ENCODE measurements at places on chromosomes 1 and 21.

GRCh38 chr1:54052431-54052933, 522 bp downstream of the TMEM59 start:
- DNase-seq: peak; percentile 79

DNA sequence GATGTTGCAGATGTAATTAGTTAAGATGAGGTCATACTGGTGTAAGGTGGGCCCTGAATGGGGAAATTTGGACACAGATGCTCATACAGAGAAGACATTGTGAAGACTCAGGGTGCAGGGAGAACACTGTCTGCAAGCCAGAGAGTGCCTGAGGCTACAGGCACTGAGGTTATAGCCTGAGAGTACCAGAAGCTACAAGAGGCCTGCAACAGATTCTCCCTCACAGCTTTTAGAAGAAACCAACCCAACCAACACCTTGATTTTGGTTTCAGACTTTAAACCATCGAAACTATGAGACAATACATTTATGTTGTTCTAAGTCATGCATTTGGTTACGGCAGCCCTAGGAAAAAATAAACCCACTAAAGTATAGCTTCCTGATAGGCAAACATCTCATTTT, 321.7 kb upstream of the USP25 start:
- no peak for DNase-seq

- DNase-seq: no peak
Observed at GRCh38 chr21:14560555-14560954, 14.4 kb upstream of the SAMSN1 start.

DNA sequence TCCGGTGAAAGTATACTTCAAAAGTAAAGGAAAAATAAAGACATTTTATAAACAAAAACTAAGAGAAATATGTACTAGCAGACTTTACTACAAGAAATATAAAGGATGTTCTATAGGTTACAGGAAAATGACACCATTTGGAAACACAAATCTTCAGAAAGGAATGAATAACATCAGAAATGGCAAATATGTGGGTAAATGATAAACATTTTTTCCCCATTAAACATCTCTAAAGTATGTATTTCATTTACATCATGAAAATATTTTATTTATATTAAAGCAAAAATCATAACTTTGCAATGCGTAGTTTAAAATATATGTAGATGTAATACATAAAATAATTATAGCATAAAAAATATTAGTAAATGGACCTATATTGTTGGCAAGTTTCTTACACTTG, 184.1 kb upstream of the ZNHIT6 start:
- peak; percentile 2 for DNase-seq

DNA sequence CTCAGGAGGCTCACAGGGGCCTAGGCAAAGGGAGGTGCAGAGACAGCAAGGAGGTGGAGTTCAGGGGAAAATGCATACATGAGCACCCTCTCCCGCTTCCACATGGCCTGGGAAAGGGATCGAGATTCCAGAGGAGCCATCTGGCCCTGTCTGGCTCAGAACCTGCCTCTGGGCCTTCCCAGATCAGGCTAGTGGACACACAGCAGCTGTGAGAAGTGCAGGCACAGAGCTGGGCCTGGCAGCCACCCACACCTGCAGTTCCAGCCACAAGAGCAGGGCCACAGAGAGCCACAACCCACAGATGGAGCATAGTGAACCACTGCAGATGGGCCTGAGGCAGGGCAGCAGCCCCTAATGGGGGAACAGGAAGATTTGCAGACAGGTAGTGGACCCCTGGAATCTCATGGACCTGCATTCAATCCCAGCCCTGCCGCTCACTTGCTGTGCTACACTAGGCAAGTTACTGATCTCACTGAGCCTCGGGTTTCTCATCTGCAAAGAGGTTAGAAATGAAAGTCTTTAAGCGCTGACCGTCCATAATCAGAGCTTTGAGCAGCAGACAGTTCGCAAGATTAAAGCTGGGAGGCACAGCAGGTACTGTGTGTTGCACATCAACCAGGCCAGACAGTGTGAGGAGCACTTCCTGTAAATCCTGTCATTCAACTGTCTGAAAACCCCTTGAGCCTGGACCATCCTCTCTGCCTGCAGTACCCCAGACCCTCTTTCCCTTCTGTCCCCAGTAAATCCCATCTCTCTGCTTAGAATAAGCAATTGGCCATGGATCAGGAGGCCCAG, 58.0 kb downstream of the MATN1 start:
- no peak for DNase-seq

DNA sequence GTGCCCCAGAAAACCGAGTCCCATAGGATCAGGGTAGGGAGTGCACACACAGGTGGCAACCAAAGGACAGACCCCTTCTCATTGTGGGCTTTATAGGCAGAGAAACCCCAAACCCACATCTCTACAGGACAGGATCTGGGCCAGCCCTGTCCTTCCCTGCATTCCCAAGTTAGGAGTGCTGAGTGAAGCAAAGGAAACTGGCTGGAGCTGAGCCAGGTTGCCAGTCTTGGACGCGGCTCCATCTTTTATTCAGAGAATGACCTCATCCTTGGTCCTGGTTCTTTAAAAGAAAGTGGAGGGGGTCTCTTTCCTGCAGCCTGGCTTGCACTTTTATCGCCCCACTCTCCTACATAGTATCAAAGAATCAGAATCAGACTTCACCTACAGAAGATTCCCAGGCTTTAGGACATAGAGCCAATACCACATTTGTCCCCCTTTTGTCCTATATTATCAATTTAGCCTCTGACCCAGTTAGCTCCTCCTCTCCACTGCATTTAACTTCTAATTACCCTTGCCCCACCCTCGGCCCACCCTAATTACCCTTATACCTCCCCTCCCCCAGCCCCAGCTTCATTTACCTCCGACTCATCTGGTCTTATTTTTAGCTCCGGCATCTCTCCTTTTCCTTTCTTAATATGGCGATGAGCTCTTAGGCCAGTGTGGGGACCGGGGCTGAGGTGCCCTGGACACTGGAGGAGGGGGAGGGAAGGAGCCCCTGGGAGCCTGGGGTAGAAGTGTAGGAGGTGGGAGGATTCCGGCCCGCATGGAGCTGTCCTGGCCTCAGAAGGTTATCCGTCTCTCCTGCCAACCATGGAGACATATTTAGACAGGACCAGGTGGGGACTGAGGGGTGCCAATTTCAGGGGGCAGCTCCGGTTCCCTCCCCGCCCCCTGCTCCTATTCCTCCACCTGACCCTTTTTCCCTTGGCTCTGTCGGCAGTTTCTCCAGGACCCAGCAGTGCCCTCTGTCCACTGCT, at the start of gene CASQ1:
TSS of gene CASQ1 (plus strand) at position 927 of the 977 bp plus-strand sequence. CDS start 177 bp downstream, outside the sequence.
- no peak for DNase-seq

DNA sequence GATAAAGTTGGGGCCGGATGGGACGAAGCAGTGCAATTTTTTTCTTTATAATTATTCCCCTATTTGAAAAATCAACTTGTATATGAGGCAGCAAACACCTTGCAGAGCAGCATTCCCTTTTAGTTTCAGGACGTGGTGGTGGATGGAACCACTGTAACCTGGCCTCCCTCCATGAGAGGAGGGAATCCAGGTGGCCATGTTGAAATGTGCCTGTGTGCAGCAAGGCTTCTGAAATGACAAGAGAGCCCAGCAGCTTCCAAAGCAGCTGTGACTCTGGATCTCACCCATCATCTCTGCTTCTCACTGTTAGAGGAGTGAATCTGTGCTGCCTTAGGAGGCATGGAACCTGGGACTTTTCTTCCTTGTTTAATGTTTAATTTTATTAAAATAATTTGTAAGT, 42.3 kb downstream of the NFIA start:
- DNase-seq: no peak

DNA sequence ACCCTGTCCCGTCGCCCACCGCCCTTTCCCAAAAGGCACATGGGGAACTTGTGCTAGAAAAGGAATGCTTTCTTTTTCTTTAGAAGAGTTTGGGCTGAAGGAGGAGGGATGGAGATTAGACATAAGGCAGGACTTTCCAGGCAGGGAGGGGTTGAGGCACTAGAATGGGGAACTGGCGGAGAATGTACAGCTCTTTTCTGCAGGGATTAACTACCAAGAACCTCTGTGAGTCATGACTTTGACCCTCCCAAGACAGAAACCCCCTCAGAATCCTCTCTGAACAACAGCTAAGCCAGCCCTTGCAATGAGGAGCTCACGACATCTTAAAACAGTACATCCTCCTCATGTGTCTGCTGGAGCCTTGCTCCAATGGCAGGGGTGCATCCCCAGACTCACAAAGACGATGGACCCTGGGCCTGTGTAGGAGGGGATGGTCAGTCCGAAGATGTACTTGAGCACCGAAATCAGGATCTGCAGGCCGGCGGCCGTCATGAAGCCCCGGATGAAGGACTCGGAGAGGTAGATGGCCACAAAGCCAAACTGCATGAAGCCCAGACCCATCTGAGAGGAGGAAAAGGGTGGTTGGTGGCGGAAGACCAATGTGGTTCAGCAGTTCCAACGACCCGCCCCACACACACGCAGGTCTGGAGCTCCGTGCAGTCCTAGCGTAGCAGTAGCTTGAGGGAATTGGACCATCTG, 13.6 kb downstream of the SLC26A9 start:
- no peak for DNase-seq

DNA sequence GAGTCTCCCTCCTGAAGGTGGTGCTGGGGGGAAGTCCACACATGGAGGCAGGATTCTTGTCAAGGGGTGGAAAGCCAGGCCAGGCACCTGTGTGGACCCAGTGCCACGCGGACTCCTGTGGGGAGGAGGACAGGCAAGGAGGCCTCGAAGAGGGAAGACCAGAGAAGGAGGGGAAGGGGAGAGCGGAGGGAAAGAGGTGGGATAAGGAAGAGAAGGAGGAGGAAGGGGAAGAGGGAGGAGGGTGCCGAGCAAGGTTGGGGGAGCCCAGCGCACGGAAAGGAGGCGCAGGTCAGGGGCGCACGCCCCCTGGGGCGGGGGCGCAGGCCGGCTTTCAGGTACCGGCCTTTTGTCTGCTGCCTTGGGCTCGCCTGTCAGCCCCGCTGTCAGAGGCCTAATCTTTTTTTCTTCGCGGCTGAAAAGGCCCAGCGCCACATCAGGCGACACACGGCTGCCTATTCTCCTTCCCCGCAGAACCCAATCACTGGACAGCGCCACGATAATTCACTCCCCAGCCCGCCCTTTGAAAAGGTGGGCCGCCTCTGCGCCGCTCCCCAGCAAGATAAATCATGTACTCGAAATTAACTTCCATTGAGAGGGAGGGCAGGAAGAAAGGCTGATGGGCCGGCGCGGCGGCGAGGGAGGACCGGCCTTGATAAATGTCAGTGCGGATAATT, 42.5 kb downstream of the PRDM16 start:
- no peak for DNase-seq

DNA sequence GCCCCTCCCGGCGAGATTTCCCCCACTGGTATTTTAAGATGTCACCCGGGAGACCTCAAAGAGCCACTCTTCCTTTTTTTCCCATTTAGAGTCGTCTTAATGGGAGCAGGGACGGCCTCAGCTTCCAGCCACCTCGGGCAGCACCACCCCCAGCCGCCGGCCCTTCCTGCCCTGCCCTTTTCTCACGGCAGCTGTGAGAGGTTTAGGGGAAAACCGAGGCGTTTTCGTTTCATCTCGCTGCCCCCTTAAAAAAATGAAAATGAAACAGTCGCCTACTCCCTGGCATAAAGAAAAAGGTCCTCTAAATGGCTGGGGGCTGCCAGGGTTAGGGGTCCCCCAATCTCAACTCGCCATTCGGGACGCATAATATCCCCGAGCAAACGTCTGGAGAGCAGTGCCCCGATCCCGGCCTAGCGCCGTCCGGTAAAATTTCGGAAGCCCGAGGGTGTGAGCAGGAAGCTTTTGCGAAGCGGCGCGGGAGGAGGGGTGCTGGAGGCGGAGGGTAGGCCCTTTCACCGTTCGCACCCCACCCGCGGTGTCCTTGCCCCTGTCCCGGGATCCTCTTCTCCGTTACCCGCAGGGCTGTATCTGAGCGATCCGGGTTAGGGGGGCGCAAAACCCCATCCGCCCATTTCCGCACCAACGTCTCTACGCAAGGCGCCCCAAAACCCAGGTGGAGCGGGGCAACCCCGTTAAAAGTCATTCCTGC, 1.2 kb downstream of the RUNX3 start:
- no peak for DNase-seq

- DNase-seq: no peak
Observed at GRCh38 chr1:147046189-147046862, 108.2 kb downstream of the NBPF12 start.

- DNase-seq: no peak
Observed at GRCh38 chr1:7372477-7373120, 398.5 kb upstream of the VAMP3 start.

GRCh38 chr1:29176576-29176975, 5.1 kb downstream of the SRSF4 start:
- DNase-seq: peak; percentile 9

Data from iris pigment epithelial cell (primary cell).